ENCODE measurements at places on chromosomes 5 and 9. TPM values are rescaled to one million over a fixed set of nuclear protein-coding genes. Genes with fewer than 3 reads are reported as not detected.

GRCh38 chr5:160966921-160967320, 114.9 kb upstream of the ATP10B start:
- H3K4me3 ChIP-seq = no peak overlapping the region
- no peaks in the 10 kb centered on the region for H3K4me1 ChIP-seq
- DNase-seq = no peak
- no peak overlapping the region for H3K27ac ChIP-seq
- no peaks in the 10 kb centered on the region for H3K36me3 ChIP-seq
- no peaks in the 10 kb centered on the region for H3K27me3 ChIP-seq

- no peak for DNase-seq
- H3K4me1 ChIP-seq = peaks cover 14% of the 10 kb centered on the region
- H3K4me3 ChIP-seq = no peak overlapping the region
- no peaks in the 10 kb centered on the region for H3K36me3 ChIP-seq
These were observed 393.8 kb downstream of the PLK2 start for GRCh38 chr5:58066076-58066475.

GRCh38 chr5:83197326-83197967, 120.1 kb downstream of the XRCC4 start:
- no peaks in the 10 kb centered on the region for H3K36me3 ChIP-seq
- H3K27ac ChIP-seq = no peak overlapping the region
- H3K4me3 ChIP-seq = no peak overlapping the region

DNA sequence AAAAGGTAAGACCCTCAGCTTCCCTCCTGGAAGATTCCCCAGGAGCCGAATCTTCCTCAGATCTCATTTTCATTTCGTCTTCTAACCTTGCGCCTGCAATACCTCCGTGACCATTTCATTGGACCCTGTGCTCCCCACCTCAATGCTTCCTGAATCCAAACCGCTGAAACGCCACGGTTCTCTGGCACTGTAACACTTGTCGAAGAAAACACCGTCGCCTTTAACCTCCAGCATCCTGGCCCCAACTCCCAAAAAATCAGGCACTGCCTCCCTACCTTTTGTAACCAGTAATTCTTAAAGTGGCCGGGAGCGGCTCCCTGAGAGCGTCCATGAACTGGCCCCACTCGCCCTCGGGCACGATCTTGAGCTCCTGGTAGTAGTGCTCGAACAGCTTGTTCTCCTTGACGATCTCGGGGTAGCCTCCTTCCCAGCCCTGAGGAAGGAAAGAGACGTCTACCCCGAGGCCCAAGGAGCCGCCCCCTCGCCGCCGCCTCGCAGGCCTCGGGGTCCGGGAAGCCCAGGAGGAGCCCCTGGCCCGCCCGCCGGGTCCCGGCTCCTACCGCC, 438 bp downstream of the NSUN2 start:
- H3K27ac ChIP-seq = peak overlapping the region; percentile 93
- DNase-seq = peak; percentile 76
- peak overlapping the region; percentile 82 for H3K4me3 ChIP-seq
- peaks cover 7% of the 10 kb centered on the region for H3K36me3 ChIP-seq
- H3K4me1 ChIP-seq = peaks cover 15% of the 10 kb centered on the region

- H3K4me3 ChIP-seq = no peak overlapping the region
- no peaks in the 10 kb centered on the region for H3K36me3 ChIP-seq
- H3K27ac ChIP-seq = no peak overlapping the region
- DNase-seq = no peak
These were observed 412.5 kb downstream of the ELAVL2 start for GRCh38 chr9:23413541-23413940.

- no peak overlapping the region for H3K4me3 ChIP-seq
- DNase-seq = no peak
- H3K36me3 ChIP-seq = peaks cover 44% of the 10 kb centered on the region
- H3K27ac ChIP-seq = no peak overlapping the region
These were observed 22.0 kb downstream of the OTULIN start for GRCh38 chr5:14686517-14686916.

DNA sequence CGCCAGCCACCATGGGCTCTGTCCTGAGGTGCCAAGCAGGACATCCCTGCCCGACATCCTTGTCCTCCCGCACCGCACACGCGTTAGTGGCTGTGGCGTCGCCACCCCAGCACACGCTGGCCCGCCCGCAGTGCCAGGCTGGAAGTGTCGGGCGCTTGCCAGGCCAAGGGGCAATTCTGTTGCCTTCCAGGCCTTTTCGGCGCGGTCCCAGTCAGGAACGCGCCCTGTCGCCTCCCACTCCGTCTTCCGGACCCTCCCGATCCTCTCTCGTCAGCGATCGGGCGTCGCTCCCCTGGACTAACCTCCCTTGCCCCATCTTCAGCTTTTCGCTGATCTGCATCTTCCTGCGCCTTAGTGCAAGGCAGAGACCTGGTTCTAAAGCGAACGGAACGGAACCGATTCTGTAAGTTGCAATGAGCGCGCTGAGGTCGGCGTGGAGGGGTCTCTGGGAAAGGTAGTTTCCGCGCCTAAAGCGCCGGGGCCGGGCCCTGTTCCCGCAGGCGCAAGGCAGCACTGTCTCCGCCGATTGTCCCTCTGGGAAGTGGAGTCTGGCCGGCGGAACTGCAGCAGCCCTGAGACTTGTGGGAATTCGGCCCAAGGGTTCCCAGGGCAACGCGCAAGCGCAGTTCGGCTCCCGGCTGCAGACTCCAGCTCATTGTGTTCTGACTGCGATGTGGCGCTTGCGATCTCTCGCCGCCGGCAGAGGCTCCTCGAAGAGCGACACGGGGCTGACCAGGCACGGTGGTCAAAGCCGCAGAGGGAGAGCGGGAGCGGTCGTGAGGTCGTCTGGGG, at the start of gene ZNF454:
ZNF454 (plus strand) TSS at position 630 of the 792 bp plus-strand sequence. CDS start 1,594 bp downstream, outside the sequence.
- H3K27ac ChIP-seq = peak within 1 kb of the TSS; percentile 58
- no peaks in the 10 kb centered on the region for H3K36me3 ChIP-seq
- H3K27me3 ChIP-seq = no peaks in the 10 kb centered on the region
- no peaks in the 10 kb centered on the region for H3K4me1 ChIP-seq
- peak; percentile 94 for DNase-seq

DNA sequence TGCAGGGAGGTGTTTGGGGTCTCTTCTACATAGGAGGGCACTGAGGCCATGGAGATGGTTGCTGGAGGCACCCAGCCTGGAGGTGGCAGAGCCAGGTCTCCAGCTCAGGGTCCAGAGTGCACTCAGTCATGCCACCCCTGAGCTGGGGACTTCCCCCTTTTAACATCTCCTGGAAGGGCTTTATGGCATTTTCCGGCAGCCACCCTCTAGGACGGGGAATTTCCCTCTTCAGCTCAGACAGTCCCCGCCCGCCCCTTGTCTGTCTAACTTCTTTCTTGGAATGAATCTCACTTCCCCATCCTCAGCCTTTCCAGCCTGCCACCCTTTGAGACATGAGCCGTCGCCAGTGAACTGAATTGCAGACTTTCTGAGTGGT, 49.9 kb downstream of the COL15A1 start:
- peaks cover 53% of the 10 kb centered on the region for H3K4me1 ChIP-seq
- DNase-seq = no peak
- no peaks in the 10 kb centered on the region for H3K36me3 ChIP-seq
- no peak overlapping the region for H3K4me3 ChIP-seq
- no peak overlapping the region for H3K27ac ChIP-seq

GRCh38 chr9:6243746-6244145, 28.1 kb downstream of the IL33 start:
- no peaks in the 10 kb centered on the region for H3K36me3 ChIP-seq
- DNase-seq = peak; percentile 71
- peak overlapping the region; percentile 34 for H3K27ac ChIP-seq

- peak overlapping the region; percentile 99 for H3K27ac ChIP-seq
- no peaks in the 10 kb centered on the region for H3K27me3 ChIP-seq
- DNase-seq = peak; percentile 59
- no peak overlapping the region for H3K4me3 ChIP-seq
- H3K4me1 ChIP-seq = peaks cover 47% of the 10 kb centered on the region
These were observed 21.2 kb downstream of the GSN start for GRCh38 chr9:121289026-121289771.

DNA sequence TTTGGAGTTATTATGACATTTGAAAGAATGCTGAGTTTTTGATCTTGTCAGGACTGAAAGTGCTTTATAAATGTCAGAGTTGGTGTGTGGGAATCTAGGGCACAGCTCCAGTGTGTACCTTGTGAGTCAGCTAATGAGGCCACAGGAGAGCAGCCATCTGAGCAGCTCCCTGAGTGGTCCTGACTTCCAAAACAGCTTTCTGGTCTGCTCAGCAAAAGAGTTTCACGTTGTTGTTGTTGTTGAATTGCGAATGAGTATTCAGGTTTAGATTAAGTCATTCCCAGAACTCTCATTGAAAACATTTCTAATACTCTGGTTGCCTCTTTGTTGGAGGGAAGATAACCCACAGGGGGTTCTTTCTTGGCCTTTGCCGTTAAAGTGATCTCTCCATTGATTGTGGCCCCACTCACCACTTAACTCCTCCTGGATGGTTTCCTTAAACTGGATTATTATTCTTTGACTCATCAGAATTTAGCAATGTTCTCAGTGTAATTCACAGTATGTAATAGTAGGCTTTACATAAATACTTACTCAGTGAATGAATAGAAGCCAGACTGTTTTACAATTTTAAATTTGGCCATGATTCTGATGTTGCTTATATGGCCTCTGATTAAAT, 125.1 kb upstream of the SGCD start:
- peaks cover 24% of the 10 kb centered on the region for H3K4me1 ChIP-seq
- peak; percentile 80 for DNase-seq
- H3K4me3 ChIP-seq = peak overlapping the region; percentile 40
- H3K27ac ChIP-seq = peak overlapping the region; percentile 67

DNA sequence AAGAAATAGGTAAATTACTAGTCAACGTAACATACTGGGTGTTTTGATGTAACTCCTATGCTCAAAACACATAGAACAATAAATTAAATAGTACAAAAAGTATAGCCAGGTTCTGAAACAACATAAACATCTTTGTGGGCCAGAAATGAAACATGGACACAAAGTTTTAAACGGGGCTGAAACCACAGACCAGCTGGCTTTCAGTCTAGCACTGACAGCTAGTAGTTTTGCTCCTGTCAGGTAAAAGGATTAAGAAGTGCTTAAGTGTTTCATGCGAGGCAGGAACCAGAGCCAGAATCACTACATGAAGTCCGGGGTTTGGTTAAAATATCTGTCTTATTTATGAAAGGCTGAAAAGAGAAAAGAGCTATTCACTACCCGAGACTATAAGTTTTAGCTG, 19.5 kb downstream of the DCAF10 start:
- no peak overlapping the region for H3K4me3 ChIP-seq
- H3K27me3 ChIP-seq = no peaks in the 10 kb centered on the region
- DNase-seq = no peak

DNA sequence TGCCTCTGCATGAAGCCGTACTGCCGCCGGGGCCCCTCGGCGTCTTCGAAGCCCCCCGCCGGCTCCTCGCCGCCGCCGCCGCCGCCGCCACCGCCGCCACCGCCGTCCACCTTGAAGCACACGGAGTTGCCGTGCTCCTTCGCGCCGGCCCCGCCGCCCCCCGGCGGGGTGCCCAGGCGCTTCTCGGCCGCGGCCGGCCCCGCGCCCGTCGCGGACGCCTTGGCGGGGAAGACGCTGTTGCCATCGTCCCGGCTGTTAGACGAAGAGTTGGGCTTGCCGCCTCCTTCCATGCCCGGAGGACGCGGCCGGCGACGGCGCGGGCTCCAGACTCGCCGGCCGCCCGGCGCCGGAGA, 400 bp downstream of the HCN1 start:
- DNase-seq = no peak
- H3K27ac ChIP-seq = no peak overlapping the region
- no peaks in the 10 kb centered on the region for H3K36me3 ChIP-seq
- H3K4me3 ChIP-seq = 0 out of 2 replicates have a peak overlapping the region, but pooled peaks have one; percentile 41
- peaks cover 17% of the 10 kb centered on the region for H3K27me3 ChIP-seq

DNA sequence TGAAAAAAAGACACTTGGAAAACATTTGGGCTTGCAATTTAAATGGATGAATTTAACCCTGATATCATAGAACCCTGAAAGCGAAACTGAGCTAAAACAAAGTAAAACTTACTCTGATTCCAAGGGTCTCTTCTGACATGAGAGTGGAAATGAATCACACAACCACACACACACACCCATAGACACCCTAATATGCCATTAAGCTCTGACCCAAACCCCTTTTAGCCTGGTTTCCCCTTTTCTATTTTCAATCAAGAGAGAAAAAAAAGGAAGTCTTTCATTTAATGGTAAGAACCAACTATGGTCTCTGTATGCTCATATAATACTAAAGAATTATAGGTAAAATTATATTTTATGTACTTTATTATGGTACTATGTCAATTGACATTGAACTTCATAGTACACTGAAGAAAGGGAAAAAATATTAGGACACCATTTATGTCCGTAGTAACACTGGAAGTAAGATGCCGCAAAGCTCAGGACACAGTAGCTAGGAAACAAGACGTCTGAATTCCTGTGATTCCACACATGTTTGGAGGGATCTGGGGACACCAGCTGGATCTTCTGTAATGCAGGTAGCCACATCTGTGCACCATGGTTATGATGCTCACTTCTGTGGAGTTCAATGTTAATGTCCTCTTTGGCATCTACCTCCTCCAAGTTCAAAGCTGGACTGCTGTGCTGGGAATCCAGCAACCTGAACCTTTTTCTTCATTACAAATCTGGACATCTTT, 95.8 kb downstream of the PCSK1 start:
- no peaks in the 10 kb centered on the region for H3K27me3 ChIP-seq
- peak overlapping the region; percentile 73 for H3K27ac ChIP-seq
- peaks cover 59% of the 10 kb centered on the region for H3K4me1 ChIP-seq
- DNase-seq = peak; percentile 26

- no peak for DNase-seq
- no peaks in the 10 kb centered on the region for H3K27me3 ChIP-seq
- no peaks in the 10 kb centered on the region for H3K4me1 ChIP-seq
- H3K27ac ChIP-seq = no peak overlapping the region
- H3K4me3 ChIP-seq = no peak overlapping the region
These were observed 7.3 kb upstream of the RIGI start for GRCh38 chr9:32533336-32533735.

DNA sequence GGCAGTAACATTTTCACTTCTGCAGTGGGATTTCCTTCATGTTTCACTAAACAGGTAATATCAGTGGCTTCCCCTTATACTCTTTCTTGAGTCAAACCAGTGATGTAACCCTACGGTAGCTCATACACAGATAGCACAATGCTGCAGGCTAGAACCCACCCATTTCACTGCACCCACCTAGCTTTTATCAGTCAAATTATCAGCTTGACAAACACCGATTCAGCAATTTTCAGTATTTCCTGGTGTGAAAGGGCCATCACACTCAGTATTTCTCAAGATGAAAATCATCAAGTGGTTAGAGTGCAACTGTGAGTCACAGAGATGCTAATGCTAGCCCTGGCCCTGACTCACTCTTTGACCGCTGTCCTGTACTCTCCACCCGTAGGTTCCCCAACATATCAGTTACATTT, 242.3 kb upstream of the PTGER4 start:
- H3K4me1 ChIP-seq = peaks cover 6% of the 10 kb centered on the region
- H3K27me3 ChIP-seq = peaks cover 7% of the 10 kb centered on the region
- H3K36me3 ChIP-seq = no peaks in the 10 kb centered on the region
- no peak overlapping the region for H3K4me3 ChIP-seq
- peak; percentile 90 for DNase-seq
- no peak overlapping the region for H3K27ac ChIP-seq

PCA3 gene
- not detected for total RNA-seq

CFAP157 gene
- not detected for total RNA-seq

FBXO38 gene
- 42.9 TPM for total RNA-seq

TRIM7 gene
- total RNA-seq = 6.8 TPM

TSSK1B gene
- total RNA-seq = not detected

SNCB gene
- total RNA-seq = not detected

NUTM2G gene
- total RNA-seq = not detected

FNBP1 gene
- total RNA-seq = 22.6 TPM

All from GM23248 (cell line).